ENCODE measurements at places on chromosomes 16 and 17.

GRCh38 chr17:73924114-73924908 lies 279.2 kb upstream of the RPL38 start:
- DNase-seq, result no peak

- no peak for DNase-seq
Measured at GRCh38 chr16:1863681-1864460, 8.1 kb downstream of the MEIOB start.

DNA sequence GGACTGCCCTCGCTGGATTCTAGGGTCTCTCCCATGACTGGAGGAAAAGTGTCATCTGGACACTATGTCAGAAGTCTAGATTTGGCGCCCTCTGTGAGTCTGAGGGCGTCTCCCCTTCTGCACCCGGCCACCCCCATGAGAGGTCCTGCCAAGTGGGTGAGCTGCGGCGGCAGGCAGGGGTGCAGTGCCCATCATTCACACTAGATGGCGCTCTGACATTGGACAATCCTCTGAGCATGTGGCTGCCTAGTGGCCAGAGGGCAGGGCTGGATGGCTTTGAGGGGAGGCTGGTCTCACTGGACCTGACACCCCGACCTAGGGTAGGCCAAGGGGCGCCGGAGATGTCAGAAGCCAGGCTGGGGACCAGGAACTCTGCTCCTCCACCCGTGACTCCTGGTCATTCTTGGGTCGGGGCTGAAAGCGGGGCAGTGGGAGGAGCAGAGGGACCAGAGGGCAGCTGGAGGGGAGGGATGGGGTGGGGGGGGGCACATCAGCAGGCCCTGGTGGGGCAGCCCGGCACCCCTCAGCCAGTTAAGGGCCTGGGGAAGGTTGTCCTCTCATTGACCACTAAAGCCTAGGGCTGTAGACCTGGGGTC lies 28.0 kb downstream of the MRM1 start:
- DNase-seq, result peak; percentile 64

GRCh38 chr16:11089504-11090124 lies 145.2 kb downstream of the CLEC16A start:
- no peak for DNase-seq

- no peak for DNase-seq
Measured at GRCh38 chr16:49250689-49251088, 30.9 kb downstream of the CBLN1 start.

DNA sequence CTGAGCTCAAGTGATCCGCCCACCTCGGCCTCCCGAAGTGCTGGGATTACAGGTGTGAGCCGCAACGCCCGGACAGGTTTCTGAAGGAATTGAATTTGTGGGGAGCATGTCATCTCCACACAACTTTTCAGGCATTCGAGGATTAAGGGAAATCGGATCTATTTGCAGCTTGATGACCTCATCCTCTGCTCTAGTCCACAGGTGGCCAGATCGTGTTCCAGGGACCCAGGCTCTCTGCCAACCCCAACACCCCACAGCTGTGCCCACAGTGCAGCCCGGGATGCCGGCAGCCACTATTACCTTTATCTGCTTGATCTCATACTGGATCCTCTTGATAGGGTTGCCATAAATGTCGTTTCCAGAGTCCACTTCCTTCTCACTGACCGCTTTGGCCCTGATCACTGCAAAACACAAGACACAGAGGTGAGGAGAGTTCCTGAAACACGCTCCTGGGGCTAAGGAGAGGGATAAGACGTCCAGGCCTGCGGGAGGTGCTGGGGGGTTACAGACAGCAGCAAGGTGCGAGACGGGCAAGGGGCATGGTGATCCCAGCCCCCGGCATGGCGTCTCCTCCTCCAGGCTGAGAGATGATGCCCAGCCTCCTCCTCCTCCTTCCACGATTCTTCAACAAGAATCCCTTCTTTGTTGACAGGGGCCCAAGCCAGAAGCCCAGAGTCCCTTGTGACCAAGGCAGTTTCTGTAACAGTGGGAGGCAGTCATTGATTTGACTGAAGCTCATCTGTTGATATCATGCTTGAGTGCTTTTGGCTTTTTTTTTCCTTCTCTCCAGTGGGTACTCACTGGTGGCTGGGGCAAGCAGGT lies 29.3 kb downstream of the CEP295NL start:
- no peak for DNase-seq

DNA sequence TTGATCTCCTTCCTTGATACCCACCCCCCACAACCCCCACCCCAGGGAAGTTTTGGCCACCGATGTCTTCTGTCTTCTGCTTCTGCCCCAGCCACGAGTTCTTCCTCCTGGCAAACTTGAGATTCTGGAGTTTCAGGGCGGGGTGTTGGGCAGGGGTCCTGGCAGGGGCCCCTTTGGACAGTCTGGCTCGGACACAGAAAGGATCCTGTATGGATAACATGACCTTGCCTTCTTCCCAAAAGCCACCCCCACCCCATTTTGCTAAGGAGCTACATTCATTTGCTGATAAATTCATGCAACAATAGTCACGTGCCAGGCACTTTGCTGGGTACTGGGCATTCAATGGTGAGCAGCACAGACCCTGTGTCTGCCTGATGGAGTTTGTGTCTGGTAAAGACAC lies 5.9 kb upstream of the COL1A1 start:
- DNase-seq, result no peak

GRCh38 chr17:65809366-65809765 lies 247.9 kb upstream of the AXIN2 start:
- no peak for DNase-seq

- no peak for DNase-seq
Measured at GRCh38 chr17:30254150-30254549, 18.7 kb upstream of the SLC6A4 start.

DNA sequence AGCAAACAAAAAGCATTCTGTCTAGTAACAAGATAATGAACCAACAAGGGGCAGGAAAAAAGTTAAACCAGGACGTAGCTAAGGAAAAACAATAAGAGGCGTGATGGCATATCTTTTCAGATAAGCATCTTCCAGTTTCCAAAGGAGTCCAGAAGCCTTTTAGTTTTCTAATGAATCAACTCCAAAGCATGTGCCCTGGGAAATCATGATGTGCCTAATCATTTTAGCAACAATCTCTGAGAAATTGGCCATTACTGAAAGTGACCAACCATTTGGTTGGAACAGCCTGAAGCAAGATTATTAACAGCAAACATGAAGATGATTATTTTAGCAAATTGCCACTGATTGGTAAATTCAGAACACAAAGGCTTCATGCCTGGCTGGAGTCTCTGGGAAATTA lies 440.9 kb upstream of the MAF start:
- no peak for DNase-seq

- DNase-seq, result no peak
Measured at GRCh38 chr16:79838496-79839259, 238.1 kb upstream of the MAF start.

DNA sequence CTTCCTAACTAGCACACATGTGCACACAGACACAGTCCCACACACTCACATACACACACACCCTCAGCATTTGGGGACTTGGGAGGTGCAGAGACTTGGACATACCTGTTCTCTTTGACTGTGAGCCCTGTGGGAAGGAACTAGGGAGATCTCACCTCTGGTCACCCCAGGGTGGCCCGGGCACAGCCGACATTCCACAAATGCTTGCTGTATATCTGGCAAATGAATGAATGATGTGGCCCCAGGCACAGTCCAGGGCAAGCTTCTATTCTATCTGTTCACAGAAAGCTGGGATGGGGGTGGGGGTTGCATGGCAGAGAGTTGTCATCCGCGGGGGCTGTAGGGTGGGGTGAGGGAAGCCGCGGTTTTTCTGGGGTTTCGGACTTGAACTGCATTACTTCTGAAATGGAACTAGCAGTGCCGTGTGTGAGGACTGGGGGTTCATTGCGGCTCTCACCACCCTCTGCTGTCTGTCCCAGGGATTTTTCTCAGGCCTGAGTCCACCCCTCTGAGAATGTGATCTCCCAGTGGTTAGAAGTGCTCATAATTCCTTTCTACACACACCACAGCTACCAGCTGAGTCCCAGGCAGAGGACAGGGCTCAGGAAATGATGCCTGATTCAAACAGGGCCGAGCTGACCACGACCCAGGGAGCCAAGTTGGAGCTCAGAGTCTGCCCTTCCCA lies 3.3 kb upstream of the RIPOR1 start:
- no peak for DNase-seq

GRCh38 chr16:11386791-11387546 lies 41.7 kb downstream of the RMI2 start:
- DNase-seq, result no peak

- DNase-seq, result no peak
Measured at GRCh38 chr17:42016411-42016831, 818 bp downstream of the DNAJC7 start.

DNA sequence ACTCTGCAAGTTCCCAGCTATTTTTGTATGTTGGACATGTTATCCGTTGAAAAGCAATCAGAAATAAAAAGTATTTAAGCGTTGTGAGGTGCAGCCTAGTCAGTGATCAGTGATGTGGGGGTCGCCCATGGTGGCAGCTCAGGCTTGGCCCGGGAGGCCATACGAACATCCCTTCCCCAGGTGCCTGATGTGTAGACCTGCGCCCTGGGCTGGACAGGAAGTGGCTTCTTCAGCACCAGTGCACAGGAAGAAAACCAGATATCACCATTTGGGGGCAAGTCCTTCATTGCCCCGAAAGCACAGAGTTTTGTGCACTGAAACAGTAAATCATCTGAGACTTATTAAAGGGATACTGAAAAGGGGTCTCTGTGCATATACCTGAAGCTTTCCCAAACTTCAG lies 98.9 kb downstream of the SOCS1 start:
- no peak for DNase-seq

- no peak for DNase-seq
Measured at GRCh38 chr17:41682631-41683030, 6.1 kb upstream of the EIF1 start.

DNA sequence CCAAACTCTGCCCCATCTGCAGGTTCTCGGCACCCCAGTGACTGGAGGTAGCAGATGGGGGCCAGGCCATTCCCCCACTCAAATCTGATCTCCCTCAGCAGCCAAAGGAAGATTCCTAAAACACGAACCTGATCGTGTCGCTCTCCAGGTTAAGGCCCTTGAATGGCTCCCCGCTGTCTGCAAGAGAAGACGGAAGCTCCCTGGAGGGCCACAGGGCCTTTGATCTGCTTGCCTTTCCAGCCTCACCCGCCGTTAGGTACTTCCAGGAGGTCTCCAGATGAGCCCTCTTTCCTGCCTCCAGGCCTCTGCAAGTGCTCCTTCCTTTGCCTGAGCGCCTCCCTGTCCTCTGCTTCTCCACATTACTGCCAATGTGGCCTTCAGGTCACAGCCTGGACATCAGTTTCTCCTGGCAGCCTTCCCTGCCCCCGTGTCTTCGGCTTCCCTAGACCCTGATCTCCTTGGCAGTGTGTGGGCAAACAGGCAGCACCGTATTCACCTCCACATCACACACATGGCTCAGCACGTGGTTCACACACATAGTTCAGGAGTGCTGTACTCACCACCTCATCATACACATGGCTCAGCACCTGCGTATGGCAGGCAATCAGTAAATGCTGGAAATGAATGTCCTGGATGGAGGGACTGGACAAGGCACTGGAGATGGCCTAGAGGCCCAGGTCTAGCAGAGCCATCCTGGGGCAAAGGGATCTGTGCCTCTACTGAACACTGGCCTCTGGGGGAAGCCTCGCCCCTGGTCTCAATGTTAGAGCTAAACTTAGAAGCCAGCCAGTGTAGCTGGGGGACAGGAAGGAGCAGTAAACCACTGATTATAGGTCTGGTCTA lies 26.4 kb upstream of the MRPS23 start:
- DNase-seq, result no peak

- no peak for DNase-seq
Measured at GRCh38 chr17:55546481-55546880, 35.2 kb upstream of the SMIM36 start.

DNA sequence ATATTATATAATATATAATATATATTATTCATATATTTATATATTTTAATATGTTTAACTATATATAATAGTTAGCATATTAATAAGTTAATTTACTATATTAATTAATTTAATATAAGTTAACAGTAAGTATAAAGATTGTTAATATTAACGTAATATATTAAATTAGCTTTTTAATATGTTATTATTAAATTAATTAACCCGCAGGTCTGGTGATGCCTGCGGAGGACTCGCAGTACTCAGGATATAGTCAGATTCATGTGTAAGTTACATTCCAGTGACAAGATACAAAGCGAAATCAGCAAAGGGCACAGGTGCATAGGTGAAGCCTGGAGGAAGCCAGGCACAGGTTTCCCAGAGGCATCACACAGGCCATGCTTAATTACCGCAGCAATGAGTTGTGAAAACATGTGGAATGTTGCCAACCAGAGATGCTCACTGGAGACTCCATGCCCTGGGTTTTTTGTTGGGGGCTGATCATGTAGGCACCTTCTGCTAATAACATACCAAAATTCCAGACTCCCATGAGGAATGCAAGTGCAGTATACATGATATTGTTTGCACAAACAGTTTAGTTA lies 130.4 kb upstream of the MPHOSPH6 start:
- no peak for DNase-seq
